Stimulated activated CD4-positive, alpha-beta T cell treated with anti-CD3 and anti-CD28 coated beads, Interleukin-2, amount 100 ng/mL, for 48 hours (primary cell): ENCODE measurements at places on chromosomes 3 and 15.
A peak's percentile ranks its signal among the peaks of the same experiment; 100 is the strongest.

DNA sequence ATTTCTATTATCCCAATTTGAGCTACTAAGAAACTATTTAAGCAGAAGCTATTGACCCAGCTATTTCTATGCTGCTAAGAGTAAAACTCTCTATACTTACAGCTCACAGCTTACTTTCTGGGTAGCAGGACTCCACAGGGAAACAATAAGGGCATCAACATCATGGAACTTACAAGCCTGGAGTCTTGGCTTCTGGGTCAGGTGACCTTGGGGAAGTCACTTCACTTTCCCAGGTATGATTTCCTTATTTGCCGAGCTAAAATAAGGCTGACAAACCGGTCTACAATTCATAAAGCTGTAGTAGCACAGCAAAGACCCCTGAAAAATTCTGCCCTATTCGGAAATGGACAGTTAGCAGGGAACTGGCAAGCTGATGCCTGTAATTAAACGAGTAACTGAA, 278.3 kb upstream of the NR2F2 start:
- no peak for DNase-seq

DNA sequence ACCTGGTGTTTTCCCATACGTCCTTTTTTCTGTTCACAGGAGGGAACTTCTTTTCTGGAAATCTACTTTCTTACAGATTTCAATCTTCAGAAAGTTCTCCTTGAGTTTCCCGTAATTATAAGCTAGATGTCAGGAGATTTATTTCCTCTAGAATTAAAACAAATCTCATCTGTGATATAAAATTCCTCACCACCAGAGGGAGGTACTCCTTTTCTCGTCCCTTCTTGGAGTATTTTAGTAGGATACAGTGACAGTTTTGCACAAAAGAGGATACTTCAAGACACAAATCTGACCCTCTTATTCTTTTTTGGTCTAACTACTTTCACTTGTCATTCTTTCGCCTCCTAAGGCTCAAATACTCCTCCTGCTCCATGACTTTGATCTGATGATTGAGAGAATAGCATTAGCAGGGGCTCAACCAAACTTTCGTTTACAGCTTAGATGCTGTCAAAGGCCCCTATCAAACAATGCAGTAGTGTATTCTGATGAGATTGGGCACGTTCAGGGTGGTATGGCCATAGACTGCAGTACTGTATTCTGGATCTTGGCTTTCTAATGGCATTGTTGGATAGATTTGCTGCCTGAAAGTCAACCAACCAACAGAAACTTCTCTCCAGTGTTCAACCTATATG, 38.0 kb downstream of the TMEM41A start:
- no peak for DNase-seq

GRCh38 chr3:161999846-162000245, 503.2 kb downstream of the OTOL1 start:
- DNase-seq = no peak

- DNase-seq = no peak
Observed at GRCh38 chr3:138901567-138901966, 45.4 kb downstream of the FOXL2 start.

GRCh38 chr3:33808559-33808958, 10.1 kb downstream of the PDCD6IP start:
- no peak for DNase-seq

- DNase-seq = no peak
Observed at GRCh38 chr15:40439960-40440742, 602 bp upstream of the BAHD1 start.

- no peak for DNase-seq
Observed at GRCh38 chr3:155302481-155302880, 9.0 kb upstream of the STRIT1 start.

- no peak for DNase-seq
Observed at GRCh38 chr15:53978253-53978906, at the start of gene UNC13C. Gene UNC13C (plus strand): TSS chr15:53978441. CDS start chr15:54012904, 34,463 bp downstream.

GRCh38 chr3:30655187-30655812, 48.9 kb downstream of the TGFBR2 start:
- no peak for DNase-seq

DNA sequence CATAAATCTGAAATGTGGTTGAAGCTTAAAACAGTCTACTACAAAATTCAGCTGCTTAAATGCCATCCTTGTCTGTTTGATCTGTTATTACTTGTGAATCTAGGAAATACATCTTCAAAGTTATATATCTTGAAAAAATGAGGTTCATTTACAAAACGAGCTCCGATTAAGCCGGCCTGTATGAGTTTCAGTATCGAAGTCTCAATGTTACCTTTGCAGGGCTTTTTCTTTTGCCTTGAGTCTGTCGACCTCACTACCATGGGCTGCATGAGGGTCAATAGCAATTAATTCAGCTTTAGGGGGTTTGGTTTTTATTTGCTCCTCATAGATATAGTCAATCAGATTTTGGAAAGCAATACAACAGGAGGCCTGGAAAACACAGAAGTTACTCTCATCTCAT, 23.2 kb downstream of the ERICH6 start:
- no peak for DNase-seq

GRCh38 chr3:9295007-9295406, 45.6 kb upstream of the SRGAP3 start:
- no peak for DNase-seq

DNA sequence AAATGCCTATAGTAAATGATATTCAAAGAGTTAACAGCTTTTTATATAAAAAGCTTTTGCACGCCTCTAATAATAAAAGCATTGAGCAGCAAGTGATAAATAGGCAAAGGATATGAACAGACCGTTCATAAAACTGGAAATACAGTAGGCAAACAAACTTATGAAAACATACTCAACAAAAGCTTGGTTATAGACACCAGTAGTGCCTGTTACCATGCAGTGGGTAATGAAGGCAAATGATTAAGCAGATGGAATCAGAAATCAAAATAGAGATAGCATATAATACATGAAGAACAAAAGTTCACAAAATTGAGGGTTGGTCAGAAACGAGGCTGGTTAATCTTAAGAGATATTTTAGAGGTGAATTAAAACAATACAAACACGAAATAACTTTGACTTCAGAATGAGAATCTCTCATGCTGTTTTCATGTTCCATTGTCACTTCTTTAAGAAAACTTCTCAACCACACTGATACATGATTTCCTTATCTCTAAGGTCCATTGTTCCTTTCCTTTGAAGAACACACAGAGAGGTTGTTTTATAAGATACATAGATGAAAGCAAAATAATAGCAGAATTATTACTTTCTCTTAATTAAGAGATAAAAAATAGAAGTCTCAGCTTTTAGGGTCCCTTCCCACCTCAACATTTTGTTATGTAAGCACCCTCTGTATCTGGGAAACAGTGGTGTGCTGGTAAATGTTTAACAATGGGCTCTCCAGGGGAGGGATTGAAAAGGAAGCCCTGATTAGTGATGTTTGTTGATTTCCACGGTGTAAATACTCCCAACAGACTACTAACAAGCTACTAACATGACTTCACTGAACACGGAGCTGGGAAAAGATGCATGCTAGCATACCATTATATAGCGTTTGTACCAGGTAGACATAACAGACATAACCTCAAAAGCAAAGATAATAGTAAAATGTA, 12.6 kb downstream of the RASGRP1 start:
- no peak for DNase-seq

DNA sequence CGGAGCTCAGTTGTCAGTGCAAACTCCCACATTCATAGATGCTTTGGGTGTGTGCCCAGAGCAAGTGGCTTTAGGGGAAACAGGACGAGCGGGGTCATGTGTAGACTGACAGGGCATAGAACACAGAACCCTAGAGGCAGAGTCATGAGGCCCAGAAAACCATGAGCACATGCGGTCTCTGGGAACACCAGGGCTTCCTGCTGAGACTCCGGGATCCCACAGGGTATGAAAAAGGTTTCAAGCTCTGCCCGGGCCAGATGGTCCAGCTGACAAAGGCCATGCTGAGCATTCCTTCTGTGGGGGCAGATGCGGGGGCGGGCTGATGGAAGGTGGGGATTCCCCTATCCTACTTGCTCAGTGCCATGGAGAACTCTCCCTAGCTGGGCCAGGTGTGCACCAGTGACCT, 44.8 kb downstream of the ROPN1B start:
- DNase-seq = no peak

DNA sequence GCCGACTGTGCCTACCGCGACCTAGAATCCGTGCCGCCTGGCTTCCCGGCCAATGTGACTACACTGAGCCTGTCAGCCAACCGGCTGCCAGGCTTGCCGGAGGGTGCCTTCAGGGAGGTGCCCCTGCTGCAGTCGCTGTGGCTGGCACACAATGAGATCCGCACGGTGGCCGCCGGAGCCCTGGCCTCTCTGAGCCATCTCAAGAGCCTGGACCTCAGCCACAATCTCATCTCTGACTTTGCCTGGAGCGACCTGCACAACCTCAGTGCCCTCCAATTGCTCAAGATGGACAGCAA, 1.4 kb downstream of the ISLR start:
- no peak for DNase-seq

- DNase-seq = no peak
Observed at GRCh38 chr3:184662187-184662586, 49.7 kb downstream of the MAGEF1 start.

GRCh38 chr15:76327191-76328105, 9.1 kb upstream of the ISL2 start:
- no peak for DNase-seq

DNA sequence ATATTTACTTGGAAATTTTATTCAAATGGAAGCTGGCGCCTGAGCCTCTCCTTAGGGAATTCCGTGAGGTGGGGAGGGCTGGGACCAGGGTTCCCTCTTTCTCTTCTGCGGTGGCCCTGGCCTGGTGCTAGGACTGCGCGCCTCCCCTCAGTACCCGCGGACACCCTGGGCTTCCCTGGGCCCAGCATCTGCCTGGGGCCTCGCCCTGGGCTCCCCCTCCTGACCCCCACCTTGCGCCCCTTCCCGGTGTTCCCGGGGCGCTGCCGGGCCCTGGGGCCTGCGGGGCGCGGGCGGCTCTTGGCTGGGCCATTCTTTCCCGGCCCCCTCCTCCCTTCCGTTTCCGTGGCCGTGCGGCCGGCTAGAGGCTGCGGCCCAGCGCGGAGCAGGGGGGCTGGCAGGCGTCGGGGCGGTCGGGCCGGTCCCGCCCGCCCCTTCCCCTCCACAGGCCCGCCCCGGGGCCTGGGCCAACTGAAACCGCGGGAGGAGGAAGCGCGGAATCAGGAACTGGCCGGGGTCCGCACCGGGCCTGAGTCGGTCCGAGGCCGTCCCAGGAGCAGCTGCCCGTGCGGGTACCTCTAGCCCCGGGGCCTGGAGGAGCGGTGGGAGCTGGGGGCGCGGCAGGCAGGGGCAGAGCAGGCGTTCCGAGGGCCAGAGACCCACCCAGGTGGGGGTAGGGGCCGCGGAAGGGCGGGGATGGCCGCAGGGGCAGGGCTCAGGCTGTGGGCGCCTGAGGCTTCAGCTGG, at the start of gene FES:
FES (plus strand) TSS at position 529 of the 743 bp plus-strand sequence. CDS start 542 bp downstream, outside the sequence.
- no peak for DNase-seq

DNA sequence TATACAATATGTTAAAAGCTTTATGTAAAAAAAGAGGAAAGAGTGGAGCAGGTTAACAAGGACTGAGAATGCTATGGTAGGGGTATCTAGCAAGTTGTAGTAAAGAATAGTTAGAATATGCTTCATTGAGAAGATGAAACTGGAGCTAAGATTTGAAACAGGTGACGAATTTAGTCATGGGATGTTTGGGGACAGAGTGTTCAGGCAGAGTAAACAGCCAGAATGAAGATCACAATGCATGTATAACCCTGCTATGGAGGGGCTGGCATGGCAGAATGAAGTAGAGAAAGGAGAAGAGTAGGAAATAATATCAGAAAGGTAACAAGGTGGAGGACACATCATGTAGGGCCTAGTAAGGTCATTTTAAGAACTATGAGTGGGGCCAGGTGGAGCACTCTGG, 72.0 kb downstream of the BTD start:
- no peak for DNase-seq

GRCh38 chr15:51048308-51048707, 46.4 kb downstream of the TNFAIP8L3 start:
- DNase-seq = no peak

DNA sequence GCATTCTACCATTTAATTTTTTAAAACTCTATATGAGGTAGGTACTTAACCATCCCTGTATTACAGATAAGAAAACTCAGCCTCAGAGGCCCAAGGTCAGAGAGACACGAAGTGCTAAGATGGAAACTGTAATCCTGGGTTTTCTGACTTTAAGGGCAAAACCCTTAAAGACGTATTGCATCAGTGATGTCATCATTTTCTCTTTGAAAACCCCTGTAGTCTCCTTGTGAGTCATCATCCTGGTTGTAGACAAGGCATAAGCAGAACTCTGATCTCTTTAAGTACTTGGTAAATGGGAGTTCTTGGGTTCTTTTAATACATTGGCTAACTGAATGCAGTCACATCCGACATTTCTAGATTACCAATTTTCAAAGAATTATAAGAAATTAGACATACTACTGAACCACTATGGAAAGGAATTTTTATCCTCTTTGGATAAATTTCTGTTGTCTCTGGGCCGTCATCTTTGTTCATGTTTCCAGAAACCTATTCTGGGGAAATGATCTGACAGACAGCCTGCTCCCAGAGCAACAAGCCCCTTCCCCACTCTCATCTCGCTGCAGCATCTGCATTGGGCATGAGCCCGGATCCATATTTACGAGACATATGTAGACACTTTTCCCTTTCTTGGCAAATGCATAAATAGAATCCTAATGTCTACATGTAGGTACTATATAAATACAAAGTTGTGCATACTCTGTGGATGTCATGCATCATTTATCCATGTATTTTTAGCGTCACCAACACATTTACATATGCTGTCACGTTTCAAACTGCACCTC, 48.7 kb upstream of the MDFIC2 start:
- DNase-seq = no peak

DNA sequence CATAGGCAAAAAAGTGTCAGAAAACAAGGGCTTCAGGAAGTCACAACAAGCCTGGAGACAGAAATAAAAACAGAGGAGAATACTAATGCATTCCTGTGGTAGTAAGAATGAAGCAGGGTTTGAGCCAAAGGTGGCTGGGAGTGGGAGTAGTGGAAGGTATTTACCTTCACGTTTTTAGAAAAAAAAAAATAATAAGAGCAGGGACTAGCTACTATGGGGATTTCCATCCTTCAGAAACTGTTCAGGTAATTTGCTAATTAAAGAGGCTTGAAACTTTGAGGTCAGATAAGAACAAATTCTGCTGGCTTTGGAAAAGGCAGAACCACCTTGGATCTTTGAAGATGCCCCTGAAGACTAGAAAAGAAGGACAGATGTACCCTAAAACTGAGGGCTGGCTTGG, 18.4 kb downstream of the ILDR1 start:
- no peak for DNase-seq

- DNase-seq = no peak
Observed at GRCh38 chr3:69384326-69384725, 1.6 kb downstream of the FRMD4B start.

- no peak for DNase-seq
Observed at GRCh38 chr3:60574046-60574769, 677.0 kb downstream of the FHIT start.

- peak; percentile 15 for DNase-seq
Observed at GRCh38 chr15:83380682-83381081, 66.5 kb upstream of the SH3GL3 start.

GRCh38 chr3:2579206-2579605, 480.5 kb downstream of the CNTN4 start:
- DNase-seq = no peak

GRCh38 chr15:42937143-42937542, 16.6 kb upstream of the TTBK2 start:
- DNase-seq = no peak

- no peak for DNase-seq
Observed at GRCh38 chr3:40731445-40731844, 206.7 kb downstream of the ZNF621 start.
